Kidney (tissue), 22 donors: ENCODE measurements at places on chromosomes 2 and 18. TPM values are rescaled to one million over a fixed set of nuclear protein-coding genes. Genes with fewer than 3 reads are reported as not detected.

The GORASP2 gene
- 70.4 TPM for total RNA-seq

- H3K36me3 ChIP-seq = no peaks in the 10 kb centered on the region
- no peak for DNase-seq
- H3K27ac ChIP-seq = no peak overlapping the region
- no peaks in the 10 kb centered on the region for H3K27me3 ChIP-seq
Measured at GRCh38 chr18:45724601-45725000, 620 bp downstream of the SLC14A1 start.

DNA sequence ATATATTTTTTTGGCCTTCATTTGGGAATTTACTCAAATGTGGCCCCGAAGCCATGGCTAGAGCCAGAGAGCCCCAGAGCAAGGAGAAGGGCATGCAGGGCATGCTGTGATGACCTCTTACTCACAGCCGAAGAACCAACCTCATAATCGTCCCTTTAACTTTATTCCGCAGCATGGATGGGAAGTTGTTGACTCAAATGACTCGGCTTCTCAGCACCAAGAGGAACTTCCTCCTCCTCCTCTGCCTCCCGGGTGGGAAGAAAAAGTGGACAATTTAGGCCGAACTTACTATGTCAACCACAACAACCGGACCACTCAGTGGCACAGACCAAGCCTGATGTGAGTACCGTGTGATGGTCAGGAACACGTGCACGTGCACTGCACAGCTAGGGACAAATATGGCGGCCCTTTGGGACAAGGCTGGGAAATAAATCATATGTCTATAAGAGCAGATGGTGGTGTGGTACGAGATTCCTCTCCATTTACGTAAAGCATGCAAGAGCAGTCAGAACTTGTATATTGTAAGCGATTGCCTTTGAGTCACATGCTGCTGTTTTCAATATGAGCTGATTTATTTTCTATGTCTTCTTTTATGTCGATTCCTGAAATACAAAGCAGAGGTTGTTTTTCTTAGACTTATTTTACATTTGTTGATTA, 280.9 kb downstream of the NEDD4L start:
- no peak for DNase-seq
- H3K27me3 ChIP-seq = no peaks in the 10 kb centered on the region
- H3K27ac ChIP-seq = no peak overlapping the region
- H3K36me3 ChIP-seq = peaks cover 22% of the 10 kb centered on the region
- no peaks in the 10 kb centered on the region for H3K4me1 ChIP-seq
- H3K4me3 ChIP-seq = no peak overlapping the region

- H3K27ac ChIP-seq = no peak overlapping the region
- H3K4me1 ChIP-seq = no peaks in the 10 kb centered on the region
- no peak overlapping the region for H3K4me3 ChIP-seq
- DNase-seq = peak; percentile 64
- no peaks in the 10 kb centered on the region for H3K36me3 ChIP-seq
- no peaks in the 10 kb centered on the region for H3K27me3 ChIP-seq
Measured at GRCh38 chr2:239819974-239820555, 205.1 kb downstream of the NDUFA10 start.

- no peaks in the 10 kb centered on the region for H3K27me3 ChIP-seq
- no peak for DNase-seq
- no peaks in the 10 kb centered on the region for H3K36me3 ChIP-seq
- no peaks in the 10 kb centered on the region for H3K4me1 ChIP-seq
- no peak overlapping the region for H3K27ac ChIP-seq
Measured at GRCh38 chr2:29810956-29811355, 110.4 kb downstream of the ALK start.

DNA sequence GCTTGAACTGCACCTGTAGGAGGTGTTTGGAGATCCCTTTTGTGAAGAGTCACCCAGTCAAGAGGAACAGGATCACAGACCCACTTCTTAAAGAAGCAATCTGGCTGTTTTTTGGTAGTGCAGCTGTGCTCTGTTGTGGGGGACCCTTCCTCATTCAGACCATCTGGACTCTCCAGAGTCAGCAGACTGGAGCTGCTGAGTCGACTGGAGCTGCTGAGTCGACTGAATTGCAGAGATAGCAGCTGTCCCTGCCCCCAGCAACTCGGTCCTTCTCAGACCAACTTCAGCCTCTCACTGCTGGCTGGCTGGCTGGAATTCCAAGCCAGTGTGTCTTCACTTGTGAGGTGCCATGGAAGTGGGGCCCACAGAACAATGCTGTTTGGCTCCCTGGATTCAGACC, 56.8 kb downstream of the GTF3C3 start:
- no peaks in the 10 kb centered on the region for H3K4me1 ChIP-seq
- no peaks in the 10 kb centered on the region for H3K36me3 ChIP-seq
- no peak overlapping the region for H3K4me3 ChIP-seq
- H3K27ac ChIP-seq = no peak overlapping the region
- no peak for DNase-seq
